GM10248 (cell line): ENCODE measurements at places on chromosomes 11 and 22.

DNA sequence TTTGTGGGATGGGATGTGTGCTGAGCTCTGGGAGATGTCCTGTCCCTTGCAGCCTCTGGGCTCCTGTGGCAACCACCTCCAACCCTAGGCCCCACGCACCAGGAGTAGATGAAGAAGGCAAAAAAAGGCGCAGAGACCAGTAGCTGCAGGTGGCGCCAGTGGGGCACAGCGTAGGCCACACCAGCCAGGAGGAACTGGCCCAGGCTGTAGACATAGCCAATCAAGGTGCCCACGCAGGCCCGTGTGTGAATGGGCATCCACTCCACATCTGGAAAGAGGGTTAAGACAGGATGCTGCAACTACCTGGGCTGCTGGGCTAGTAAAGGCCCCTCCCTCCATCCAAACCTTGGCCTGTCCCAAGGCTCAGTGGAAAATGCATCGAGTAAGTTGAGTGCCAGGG lies 3.0 kb downstream of the SLC22A6 start:
- no peak for DNase-seq

DNA sequence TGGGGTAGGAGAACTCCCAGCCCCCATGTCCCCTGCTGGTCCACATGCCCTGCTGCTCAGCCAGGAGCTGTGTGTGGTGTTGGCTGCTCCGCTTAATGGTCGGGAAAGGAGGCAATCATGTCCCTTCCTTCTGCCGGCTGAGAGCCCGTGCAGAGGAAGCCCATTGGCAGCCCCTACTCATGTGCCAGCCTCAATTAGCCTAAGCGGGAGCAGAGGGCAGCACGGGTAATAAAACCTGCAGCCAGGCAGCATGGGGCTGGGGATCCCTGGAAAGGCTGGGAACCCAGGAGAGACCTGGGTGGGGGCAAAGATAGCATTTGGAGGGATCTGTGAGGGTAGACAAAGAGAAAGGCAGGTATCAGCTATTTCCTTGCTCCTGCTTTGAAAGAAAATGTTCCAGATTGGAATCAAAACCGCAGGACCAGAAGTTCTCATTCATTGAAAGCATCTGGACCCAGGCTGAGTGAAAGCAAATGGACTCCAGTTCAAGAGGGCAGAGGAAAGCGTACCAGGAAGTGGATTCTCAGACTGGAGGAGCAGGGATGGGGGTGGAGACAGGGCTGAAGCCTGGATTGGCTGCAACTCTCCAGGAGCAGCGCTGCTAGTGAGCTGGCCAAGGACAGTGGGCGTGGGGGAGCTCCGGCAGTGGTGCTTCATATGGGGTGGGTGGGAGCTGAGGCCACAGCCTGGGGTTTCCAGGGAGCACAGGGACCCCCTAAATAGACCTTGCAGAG lies 103.4 kb upstream of the NECTIN1 start:
- DNase-seq: no peak

DNA sequence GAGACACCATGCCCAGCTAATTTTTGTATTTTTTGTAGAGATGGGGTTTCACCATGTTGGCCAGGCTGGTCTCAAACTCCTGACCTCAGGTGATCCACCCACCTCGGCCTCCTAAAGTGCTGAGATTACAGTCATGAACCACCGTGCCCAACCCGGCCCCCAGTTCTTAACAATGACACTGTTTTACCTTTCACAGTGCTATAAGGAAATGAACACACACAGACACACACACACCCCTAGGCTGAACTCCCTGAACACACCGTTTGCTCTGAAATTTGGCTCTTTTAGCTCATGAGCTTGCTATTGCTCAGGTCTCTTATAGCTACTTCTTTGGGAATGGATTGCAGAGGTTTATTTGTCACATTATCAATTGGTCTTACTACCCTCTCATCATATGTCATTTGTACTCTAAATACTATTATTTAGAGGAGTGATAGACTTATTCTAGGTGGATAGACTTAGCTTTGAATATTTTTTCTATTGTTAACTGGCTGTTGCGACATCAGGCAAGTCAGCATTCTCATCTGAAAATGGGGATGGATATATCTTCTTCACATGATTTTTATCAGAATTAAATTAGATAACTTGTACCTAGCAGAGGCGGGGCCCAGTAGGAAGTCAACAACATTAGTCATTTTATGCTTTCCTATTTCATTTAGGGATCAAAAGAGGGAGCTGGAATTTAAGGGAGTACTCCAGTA lies 2.1 kb downstream of the LYVE1 start:
- no peak for DNase-seq

GRCh38 chr22:48952256-48953102 lies 875.2 kb downstream of the BRD1 start:
- DNase-seq: peak; percentile 7

- no peak for DNase-seq
Observed at GRCh38 chr22:48837341-48837935, 990.2 kb downstream of the BRD1 start.

DNA sequence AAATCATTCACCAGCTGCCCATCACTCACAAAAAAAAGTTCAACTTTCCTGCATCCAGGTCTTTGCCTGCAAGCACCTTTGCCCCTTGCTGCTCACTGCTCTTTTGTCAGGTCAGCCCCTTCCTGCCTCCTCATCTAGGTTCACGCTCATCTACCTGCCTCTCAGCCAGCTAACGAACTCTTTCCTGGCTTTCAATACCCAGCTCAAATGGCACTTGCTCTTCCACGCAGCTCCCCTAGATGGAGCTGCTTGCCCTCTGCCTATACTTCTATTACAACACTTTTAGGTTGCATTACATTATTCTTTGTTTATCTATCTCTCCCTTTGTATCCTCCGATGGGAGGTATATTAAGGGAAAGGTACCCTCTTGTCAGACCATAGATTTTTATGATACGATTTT lies 78.9 kb upstream of the TBCEL start:
- DNase-seq: no peak

GRCh38 chr11:12170984-12171383 lies 60.6 kb downstream of the MICAL2 start:
- DNase-seq: no peak

DNA sequence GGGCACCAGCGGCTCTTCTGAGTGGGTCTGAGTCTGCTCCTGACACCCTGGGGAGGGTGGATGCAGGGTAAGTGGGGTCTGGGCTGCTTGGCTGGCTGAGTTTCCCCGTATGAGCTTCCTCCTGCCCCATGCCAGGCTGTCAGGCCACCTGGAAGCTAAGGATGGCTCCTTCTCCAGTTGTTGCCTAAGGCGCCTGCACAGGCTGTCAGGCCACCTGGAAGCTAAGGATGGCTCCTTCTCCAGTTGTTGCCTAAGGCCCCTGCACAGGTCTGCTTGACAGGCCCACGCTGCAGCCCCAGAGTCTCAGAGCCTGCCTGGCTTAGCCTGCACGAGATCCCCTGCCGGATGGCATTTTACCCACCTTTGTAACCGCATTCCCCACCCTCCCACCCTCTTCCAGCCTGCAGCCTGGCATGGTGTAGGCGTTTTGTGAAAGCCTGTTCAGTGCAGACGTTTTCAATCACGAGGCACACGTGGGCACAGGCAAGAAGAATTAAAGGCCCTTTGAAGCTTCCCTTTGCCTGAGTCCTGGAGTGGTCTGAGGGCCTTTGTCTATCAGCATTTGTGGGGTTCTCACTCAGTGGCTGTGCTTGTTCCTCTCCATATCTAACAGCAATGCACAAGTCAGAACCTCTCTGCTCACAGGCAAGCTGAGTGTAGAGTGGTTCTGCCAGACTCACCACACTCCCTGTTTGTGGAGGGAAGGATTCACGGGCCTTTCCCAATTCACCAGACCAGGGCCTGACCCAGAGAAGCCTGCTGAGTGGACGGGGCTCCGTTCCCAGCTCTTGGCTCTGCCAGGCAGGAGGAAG lies 40.2 kb upstream of the B3GAT1 start:
- DNase-seq: no peak

GRCh38 chr22:17841836-17842235 lies 67.6 kb upstream of the BID start:
- no peak for DNase-seq

DNA sequence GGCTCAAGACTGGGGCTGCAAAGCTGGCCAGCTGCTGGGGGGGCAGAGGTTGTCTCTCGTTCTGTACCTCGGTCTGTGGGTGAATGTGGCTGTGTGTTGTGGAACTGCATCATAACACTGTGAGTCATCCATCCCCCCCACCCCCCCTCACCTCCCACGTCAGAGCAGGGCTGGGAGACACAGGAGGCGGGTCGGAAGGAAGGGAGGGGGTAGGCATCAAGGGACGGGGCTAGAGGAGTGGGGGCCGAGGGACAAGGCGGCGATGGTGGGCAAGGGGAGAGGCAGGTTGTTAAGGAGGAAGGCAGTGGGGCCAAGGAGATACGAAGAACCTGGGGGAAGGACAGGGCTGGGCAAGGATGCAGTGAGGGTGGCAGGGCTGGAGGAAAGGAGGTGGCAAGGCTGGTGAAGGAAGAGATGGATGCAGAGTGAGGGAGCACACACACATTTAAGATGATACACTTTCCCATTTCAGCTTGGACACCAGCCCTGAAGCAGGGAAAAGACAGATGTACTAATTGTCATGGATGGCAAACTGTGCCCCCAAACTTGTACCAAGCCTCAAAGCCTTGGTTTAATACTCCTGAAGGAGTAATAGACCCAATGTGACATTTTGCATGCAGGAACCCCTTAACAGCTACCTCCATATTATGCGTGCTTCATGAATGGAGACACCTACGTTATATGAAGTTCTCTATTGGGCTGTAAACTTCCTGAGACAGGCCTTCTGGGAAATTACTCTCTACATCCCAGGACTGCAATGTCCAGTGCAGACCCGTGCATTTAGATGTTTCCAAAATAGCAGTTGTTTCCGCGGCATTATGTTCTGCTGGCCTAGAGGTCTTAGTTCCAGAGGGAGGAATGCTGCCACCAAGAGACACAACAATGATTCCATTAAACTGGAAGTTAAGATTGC lies at the start of gene YPEL4:
YPEL4 (minus strand) TSS at position 87 of the 913 bp plus-strand sequence. CDS start 2,805 bp downstream, outside the sequence.
- peak; percentile 59 for DNase-seq

DNA sequence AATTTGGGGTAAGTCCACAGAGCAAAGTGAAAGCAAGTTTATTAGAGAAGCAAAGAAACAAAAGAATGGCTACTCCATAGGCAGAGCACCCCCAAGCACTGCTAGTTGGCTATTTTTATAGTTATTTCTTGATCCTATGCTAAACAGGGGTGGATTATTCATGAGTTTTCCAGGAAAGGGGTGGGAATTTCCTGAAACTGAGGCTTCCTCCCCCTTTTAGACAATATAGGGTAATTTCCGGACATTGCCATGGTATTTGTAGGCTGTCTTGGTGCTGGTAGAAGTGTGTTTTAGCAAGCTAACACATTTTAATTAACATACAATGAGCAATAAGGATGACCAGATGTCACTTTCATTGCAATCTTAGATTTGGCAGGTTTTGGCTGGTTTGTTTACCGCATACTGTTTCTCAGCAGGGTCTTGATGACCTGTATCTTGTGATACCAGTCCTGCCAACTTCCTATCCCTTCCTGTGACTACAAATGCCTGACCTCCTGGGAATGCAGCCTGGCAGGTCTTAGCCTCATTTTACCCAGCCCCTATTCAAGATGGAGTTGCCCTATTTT lies 937 bp upstream of the C1QTNF6 start:
- DNase-seq: no peak

- DNase-seq: no peak
Observed at GRCh38 chr11:50030193-50030592, 2.5 kb upstream of the OR4C45 start.

DNA sequence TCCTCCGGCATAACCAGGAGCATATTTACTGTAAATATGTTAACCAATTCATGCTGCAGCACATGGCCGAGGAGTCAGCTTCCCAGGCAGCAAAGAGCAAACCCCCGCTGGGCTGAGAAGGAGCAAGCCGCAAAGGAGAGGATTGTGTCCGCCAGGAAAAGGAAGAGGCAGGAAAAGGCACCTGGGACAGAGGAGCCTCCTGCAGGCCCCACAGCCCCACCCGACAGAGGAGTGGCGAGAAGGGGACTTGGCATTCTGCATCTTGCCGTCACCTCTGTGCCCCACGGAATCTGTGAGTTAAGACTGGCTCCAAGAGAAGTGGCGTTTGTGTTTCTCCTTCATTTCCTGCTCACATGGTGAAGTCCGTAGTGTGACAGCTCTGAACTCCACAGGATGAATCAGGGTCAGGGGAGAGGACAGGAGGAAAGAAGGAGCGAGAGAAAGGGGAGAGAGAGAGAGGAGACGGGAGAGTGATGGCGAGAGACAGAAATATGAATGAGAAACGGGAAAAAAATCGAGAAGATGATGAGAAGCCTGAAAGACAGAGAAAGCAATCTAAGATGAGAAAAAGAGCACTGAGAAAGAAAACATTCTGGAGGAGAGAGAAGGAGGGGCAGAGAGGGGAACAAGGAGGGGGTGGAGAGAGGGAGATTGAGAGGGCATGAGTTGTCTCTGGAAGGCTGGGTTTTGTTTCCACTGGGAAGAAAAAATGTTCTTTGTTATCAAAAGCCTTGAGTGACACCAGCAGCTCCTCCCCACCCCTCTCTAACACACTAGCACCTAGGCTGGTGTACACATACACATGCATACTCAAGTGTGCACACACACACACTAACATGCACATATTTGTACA lies 489.6 kb downstream of the MN1 start:
- DNase-seq: no peak

- no peak for DNase-seq
Observed at GRCh38 chr22:26830837-26831236, 173.4 kb downstream of the MIAT start.
